ENCODE measurements at places on chromosomes 11 and 22.

GRCh38 chr11:131198161-131199014 lies 172.0 kb upstream of the NTM start:
- DNase-seq = no peak

DNA sequence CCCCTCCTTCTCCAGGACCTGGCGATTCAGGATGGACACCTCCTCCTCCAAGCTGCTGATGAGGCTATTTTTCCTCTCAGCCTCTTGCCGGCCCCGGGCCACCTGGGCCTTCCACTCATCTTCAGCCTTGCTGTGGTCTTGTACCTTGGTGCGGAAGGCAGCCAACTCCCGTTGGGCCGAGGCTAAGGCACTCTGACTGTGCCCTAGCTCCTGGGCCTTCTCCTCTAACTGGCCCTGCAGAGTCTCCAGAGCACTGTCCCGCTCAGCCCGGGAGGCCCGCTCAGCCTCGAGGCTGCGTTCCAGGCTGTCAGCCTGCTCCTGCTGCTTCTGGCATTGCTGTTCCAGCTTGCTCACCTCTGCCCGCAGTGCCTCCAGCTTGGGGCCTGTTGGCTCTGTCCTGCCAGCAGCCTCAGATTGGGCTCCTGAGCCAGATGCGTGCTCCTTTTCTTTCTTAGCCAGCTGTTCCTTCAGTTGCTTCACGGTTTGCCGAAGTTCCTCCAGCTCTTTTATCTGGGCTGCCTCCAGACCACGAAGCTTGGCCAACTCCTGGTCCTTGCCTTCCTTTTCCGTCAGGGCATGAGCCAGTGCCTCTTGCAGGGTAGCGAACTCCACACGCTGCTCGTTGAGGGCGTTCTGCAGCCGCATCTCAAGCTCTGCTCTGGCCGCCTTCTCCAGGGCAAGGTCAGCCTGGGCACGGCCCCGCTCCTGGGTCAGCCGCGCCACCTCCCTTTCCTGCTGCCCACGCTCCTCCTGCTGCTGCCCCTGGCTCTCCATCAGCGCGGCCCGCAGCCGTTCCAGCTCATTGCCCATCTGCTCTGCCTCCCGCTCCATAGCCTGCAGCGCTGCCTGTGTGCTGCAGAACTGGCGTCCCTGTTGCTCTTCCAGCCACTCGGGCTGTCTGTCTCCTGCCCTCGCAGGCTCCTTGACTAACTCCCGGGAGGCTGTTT lies 15.3 kb downstream of the IL18BP start:
- DNase-seq = no peak

DNA sequence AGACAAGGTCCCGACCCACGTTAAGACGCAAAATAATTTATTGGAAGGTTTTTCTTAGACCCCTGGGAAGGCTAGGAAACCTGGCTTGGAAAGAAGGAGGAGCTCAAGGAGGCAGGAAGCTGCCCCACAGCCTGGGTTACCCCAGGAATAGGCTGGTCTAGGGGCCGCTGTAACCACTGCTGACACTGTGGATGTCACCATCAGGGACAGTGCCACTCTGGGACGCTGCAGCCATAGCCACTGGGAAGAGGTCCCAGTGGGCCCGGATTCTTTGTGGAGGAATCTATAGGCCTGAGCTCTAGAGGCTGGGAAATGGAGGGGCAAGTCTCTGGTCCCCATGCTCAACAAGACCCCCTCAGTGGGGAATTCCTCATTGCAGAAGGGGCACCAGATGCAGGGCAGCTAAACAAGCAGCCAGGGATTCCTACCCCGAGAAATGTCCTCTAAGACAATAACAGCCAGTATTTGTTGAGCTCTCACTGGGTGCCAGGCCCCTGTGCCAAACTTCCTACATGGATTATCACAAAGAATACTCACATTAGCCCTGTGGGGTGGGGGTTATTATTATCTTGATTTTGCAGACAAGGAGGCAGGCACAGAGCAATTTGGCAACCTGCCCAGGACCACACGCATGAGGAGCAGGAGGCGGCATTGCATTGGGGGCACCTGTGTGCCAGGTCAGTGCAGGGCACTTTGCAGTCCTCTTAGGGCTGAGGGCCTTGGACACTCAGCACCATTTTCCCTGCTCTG lies 19.5 kb upstream of the CHKA start:
- no peak for DNase-seq

GRCh38 chr11:64451856-64452255 lies 92.9 kb downstream of the RPS6KA4 start:
- no peak for DNase-seq

DNA sequence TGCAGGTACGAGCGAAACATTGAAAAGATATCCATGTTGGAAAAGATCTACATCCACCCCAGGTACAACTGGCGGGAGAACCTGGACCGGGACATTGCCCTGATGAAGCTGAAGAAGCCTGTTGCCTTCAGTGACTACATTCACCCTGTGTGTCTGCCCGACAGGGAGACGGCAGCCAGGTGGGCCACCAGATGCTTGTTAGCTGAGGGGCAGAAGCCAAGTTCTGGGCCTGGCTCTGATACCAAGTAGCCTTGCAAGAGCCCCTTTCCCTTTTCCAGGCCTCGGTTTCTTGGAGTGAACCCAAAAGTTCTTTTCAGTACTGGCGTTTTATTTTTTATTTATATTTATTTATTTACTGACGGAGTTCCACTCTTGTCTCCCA lies 9.6 kb downstream of the F2 start:
- DNase-seq = no peak

DNA sequence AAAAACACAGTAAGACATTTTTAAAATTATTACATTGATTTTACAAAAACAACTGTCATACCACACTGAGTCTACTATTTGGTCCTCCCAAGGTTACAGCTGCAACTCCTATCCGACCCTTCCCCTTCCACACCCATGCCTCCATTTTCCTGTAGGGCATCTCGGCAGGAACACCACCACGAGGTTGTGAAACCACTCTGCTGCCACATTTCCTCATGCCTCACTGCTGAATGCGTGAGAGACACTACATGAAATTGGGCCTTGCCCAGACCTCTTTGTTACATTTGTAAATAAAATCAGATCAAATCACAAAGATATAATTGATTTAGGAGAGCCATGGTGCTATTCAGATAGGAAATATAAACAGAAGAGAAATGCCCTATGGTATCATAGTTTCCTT lies 2.0 kb downstream of the ARHGAP32 start:
- DNase-seq = no peak

DNA sequence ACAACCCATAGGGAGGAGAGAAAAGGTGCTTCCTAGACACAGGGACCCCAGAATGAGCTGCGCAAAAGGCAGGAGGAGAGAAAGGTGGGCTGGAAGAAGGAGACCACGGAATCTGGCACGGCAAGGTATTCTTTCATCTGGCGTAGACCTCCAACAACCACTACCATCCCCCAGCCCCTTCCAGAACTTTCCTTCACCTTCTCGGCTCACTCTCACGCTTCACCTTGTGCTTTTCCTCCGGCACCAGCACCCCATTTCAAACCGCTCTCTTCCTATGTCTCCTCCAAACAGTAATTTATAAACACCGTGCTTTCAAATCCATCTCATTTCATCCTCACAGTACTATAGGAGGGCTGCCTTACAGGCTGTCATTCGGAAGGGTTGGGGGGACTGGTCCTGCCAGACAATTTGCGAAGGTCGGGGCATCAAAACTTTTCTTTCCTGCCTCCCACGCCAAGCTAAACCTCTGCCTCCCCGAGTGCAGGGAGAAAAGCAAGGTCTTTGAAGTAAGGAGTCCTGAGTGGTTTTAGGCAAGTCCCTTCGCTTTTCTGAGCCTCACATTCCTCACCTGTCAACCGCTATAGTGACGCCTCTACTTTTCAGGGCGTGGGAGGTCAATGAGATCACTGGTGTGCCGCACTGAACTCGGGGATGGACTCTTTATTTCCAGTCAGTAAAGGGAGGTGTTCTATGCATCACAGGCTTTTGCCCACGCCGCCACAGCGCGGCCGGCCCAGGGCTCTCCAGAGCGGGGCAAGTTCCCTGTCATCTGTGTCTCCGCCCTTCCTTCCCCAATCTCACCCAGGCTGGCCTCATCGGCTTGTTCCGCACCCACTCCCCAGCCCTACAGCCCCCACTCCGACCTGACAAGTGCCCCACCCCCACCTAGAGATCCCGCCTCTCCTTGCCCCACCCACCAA lies 800 bp downstream of the KCTD21 start:
- DNase-seq = no peak

- no peak for DNase-seq
Observed at GRCh38 chr11:70123711-70124110, 45.6 kb downstream of the ANO1 start.

GRCh38 chr11:112186304-112186703 lies 11.0 kb downstream of the BCO2 start:
- no peak for DNase-seq

DNA sequence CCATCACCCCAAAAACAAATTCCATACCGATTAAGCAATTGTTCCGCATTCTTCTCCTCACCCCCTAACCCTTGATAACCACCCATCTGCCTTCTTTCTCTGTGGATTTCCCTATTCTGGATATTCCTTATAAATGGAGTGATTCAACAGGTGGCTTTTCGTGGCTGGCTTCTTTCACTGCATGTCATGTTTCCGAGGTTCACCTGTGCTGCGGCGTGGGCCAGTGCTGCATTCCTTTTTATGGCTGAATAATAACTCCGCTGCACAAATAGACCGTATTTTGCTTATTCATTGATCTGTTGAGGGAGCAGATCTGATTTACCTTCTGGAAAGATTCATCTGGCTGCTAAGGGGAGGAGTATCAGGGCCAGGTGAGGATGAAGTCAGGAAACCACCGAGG lies 94.8 kb upstream of the ASPHD2 start:
- DNase-seq = no peak

GRCh38 chr11:134070342-134070845 lies 1.5 kb downstream of the JAM3 start:
- no peak for DNase-seq

GRCh38 chr11:74689666-74690065 lies 41.6 kb downstream of the CHRDL2 start:
- DNase-seq = no peak
